IMR-90 (cell line): ENCODE measurements at places on chromosomes 5 and 9. TPM values are rescaled to one million over a fixed set of nuclear protein-coding genes. Genes with fewer than 3 reads are reported as not detected.

Gene SLC12A2
- 30.3 and 42.2 TPM in 2 replicates for total RNA-seq

- H3K27ac ChIP-seq = no peak overlapping the region
- H3K27me3 ChIP-seq = no peaks in the 10 kb centered on the region
- no peaks in the 10 kb centered on the region for H3K36me3 ChIP-seq
Observed at GRCh38 chr5:116409591-116410296, 164.9 kb downstream of the SEMA6A start.

DNA sequence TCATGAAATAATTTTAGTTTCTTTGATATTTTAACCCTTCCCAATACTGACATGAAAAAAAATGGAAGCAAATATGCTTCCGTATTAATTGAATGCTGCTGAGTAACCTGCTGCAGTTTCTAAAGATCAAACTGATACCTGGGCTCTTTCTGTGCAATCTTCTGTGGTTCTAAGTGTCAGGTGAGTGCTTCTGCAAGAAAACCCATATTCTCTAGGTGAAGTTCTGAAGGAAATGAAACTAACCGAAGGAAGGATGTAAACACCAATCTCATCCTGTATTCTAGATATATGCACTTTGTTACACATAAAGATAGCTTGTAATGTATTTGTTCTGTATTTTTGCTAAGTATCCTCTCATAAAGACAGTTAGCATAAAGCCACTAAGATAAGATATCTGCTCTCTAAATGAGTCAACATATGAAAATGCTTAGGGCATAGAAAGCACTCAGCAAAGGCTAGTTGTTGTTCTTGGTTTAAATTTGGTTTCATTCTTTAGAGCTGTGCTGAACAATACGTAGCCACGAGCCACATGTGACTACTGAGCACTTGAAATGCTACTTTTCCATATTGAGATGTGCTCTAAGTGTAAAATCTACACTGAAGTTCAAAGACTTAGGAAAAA is 52.0 kb downstream of the ITGA2 start:
- H3K4me3 ChIP-seq = no peak overlapping the region
- H3K36me3 ChIP-seq = peaks cover 1% of the 10 kb centered on the region; the same call in 1 of the 2 replicates
- H3K27ac ChIP-seq = peak overlapping the region; percentile 20; the same call in 1 of the 2 replicates
- peaks cover 15% of the 10 kb centered on the region for H3K4me1 ChIP-seq
- H3K27me3 ChIP-seq = no peaks in the 10 kb centered on the region

DNA sequence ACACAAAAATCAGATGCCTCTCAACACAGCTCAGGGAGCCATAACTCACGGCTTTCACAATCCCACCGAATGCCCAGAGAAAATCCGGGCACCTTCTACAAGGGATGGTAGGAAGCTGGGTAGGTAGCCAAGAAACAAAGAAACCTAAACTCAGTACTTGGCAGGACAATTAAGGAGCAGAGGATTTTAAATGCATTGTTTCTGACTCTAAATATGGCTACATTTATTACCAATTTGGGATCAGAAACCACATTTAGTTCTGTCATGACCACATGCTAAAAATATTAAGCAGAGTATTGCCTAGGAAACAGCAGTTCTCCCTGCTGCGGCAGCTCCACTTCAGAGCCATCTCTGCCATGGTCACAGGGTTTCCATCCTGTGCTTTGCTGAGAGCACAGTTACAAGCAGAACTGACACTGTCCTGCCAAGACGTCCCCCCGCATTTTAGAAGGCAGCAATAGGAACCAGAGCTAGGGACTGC is 57.5 kb downstream of the SIL1 start:
- H3K4me3 ChIP-seq = no peak overlapping the region
- no peak overlapping the region for H3K27ac ChIP-seq
- peak; percentile 30 for DNase-seq

DNA sequence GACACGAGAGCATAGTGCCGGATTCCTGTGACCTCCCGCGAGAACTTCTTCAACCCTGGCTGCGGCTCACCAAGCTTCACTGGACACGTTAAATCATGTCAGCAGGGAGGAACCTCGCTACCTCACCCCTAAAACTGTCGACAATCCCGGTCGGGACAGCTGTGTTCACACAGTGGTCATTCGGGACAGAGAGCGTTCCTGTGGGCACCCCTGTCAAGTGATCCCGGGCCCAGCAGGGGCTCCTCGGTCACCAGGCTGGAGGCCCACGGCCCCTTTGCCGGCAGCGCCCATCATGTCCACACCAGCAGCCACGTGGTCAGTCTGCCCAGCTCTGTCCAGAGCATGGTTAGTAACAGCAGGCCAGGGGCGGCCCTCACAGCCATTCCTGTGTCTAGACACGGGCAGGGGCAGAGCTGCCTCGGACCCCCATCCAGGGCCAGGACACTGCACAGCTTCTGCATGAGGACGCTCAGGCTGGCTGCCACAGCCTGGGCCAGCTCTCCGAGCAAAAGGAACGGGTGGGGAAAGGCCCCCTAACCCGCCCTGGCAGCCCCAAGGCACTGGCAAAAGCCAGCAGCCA is 3.5 kb downstream of the INPP5E start:
- H3K27me3 ChIP-seq = no peaks in the 10 kb centered on the region
- H3K36me3 ChIP-seq = peaks cover 33% of the 10 kb centered on the region
- H3K4me1 ChIP-seq = peaks cover 7% of the 10 kb centered on the region
- no peak overlapping the region for H3K27ac ChIP-seq
- H3K4me3 ChIP-seq = no peak overlapping the region

DNA sequence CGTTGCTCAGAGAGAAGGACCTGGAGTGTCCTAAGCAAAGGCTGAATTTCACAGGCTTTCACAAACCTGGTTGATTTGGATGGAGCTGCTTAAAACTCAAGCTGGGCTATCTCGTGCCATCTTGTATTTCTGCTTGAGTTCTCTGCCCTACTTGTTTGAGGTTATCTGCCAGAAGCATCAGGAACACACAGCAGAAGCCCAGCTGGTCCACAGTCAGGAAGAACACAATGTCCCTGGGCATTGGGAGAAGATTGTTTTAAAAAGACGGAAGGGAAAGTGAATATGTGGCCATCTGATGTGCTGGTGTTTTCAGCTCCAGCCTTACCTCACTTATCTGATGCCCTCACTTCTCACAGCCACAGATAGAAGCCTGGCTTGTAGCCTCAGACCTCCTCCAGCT is 32.9 kb upstream of the SLC36A1 start:
- peaks cover 3% of the 10 kb centered on the region; the same call in 1 of the 2 replicates for H3K27me3 ChIP-seq
- H3K4me3 ChIP-seq = no peak overlapping the region
- H3K4me1 ChIP-seq = no peaks in the 10 kb centered on the region

DNA sequence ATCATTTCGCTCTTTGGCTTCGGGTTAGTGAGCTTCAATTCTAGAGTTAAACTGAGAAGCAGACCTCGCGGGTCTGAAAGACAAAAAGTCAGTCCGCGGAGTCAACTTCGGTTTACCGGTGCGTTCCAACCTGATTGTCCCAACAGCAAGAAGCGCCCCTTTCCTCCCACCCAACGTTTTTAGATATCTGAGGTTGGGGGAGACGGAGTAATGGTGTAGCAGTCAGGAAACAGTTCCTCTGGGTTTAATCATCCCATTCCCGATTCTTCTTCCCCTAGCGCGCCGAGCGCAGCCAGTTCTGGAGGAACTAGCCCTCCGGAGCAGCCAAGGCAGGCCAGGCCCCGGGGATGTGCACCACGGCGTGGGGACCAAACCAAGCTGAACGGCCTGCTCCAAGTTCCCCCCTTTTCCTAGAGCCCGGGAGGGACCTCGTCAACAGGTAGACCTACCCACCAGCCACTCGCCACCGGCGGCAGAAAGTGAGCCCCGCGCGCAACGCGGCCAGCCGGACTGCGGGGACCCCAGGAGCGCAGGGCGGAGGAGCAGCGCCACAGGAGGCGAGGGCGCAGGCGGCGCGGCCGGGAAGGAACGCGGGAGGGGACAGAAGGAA is 622 bp upstream of the ISL1 start:
- no peaks in the 10 kb centered on the region for H3K36me3 ChIP-seq
- H3K4me3 ChIP-seq = peak overlapping the region; percentile 34
- H3K4me1 ChIP-seq = no peaks in the 10 kb centered on the region

Gene KCNT1
- total RNA-seq = not detected in 2 replicates

DNA sequence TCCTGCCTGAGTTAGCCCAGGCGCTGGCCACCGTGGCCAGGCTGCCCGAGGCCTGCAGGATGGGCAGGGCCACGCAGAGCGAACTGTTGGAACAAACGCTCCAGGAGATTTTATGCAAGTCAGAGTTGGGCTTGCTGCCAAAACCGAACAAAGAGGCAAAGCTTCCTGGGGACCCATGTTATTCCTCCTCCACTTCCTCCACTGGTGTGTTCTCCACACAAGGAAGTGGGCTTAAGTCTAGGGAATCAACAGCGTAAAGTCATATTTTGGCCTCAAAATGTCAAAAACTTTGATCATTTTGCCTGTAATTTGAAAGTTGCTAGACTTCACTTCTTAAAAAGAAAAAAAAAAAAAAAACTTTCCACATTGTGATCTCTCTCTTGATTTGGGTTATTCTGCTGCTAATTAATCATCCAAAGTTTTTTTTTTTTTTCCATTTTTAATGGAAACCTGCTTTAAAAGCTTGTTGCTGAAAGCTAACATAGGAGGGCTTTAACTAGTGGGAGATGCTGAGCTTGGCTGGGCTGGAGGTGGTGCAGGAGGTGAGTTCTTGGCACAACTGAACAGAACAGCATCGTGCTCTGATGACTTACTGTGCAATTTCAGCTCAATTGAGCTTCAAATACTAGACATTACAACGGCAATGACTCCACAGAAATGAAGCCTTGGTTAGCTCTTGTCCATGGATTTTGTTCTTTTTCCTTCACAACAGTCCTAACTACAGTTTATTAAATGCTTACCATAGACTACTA is 73.0 kb downstream of the PTPDC1 start:
- H3K27ac ChIP-seq = no peak overlapping the region
- H3K27me3 ChIP-seq = no peaks in the 10 kb centered on the region
- H3K4me1 ChIP-seq = peaks cover 2% of the 10 kb centered on the region; the same call in 1 of the 2 replicates
- no peak overlapping the region for H3K4me3 ChIP-seq
- peak; percentile 50 for DNase-seq

Gene EGFL7
- 1.4 and 2.2 TPM in 2 replicates for total RNA-seq

Gene CSF1R
- total RNA-seq = under 0.01 and 0.36 TPM in 2 replicates

GRCh38 chr5:10455277-10455670 is 13.6 kb downstream of the ROPN1L start:
- H3K4me1 ChIP-seq = peaks cover 29% of the 10 kb centered on the region
- DNase-seq = no peak
- no peaks in the 10 kb centered on the region for H3K36me3 ChIP-seq
- no peak overlapping the region for H3K27ac ChIP-seq

- H3K27me3 ChIP-seq = no peaks in the 10 kb centered on the region
- H3K27ac ChIP-seq = peak overlapping the region; percentile 17; the same call in 1 of the 2 replicates
- H3K4me1 ChIP-seq = peaks cover 24% of the 10 kb centered on the region
- no peaks in the 10 kb centered on the region for H3K36me3 ChIP-seq
Observed at GRCh38 chr5:73825736-73826135, 199.7 kb downstream of the ARHGEF28 start.

DNA sequence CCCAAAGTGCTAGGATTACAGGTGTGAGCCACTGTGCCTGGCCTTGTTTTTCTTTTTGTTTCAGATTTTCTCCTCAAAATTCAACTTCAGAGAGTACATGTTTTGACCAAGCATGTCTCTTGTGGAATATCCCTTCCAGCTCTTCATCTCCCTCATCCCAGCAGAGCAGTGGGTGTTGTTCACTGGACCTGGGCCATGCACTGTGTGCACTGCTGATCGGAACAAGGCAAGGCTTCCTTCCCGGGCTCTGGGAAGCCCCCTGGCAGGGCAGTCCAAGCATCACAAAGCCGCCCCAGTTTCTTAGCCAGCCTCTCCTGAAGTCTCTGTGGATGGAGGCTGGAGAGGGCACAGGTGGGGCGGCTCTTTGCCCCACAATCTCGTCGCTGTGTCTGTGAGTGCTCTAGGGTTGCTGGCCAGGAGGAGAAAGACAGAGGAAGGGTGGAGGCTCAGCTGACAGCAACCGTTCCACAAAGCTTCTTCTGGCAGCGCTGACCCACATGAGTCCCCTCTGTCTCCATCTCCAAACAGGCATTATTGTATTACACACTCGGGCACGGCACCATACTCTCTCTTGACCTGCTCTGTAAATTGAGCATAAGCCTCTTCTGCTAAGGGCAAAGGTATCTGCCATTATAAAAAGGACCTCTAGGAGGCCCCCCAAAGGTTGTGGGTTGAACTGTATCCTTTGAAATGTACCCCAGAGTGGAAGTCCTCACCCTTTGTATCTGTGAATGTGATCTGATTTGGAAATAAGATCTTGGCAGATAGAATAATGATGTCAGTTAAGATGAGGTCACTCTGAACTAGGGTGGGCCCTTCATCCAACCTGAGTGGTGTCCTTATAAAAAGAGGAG is 89.6 kb downstream of the TARS1 start:
- H3K27me3 ChIP-seq = no peaks in the 10 kb centered on the region
- H3K27ac ChIP-seq = no peak overlapping the region
- no peak for DNase-seq
- no peak overlapping the region for H3K4me3 ChIP-seq
- H3K4me1 ChIP-seq = no peaks in the 10 kb centered on the region

Gene SLC22A4
- 2.8 and 3.2 TPM in 2 replicates for total RNA-seq

Gene ESM1
- 8.9 and 10.2 TPM in 2 replicates for total RNA-seq

DNA sequence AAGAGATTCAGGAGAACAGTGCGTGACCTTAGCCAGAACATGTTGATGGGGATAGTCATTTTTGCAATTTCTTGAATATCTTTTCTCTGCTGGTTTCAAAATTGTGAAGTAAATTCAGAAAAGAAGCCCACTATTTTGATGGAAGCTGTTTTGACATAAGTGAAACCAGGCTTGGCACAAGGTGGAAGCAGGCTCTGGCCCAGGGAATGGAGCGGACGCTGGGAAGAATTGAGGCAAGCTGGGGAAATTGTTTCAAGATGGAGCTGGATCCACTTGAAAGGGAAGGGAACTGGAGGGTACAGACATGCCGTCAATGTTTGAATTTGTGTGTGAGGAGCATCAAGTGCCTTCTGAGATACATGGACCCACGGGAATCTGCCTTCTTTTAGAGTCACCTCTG is 207.2 kb downstream of the GOLPH3 start:
- no peak overlapping the region for H3K27ac ChIP-seq
- DNase-seq = no peak
- no peaks in the 10 kb centered on the region for H3K36me3 ChIP-seq
- peaks cover 32% of the 10 kb centered on the region for H3K27me3 ChIP-seq
- H3K4me3 ChIP-seq = no peak overlapping the region

GRCh38 chr9:134386951-134387831 is 60.9 kb downstream of the RXRA start:
- H3K4me1 ChIP-seq = peaks cover 23% of the 10 kb centered on the region
- no peaks in the 10 kb centered on the region for H3K36me3 ChIP-seq
- DNase-seq = peak; percentile 24
- H3K4me3 ChIP-seq = no peak overlapping the region
- H3K27ac ChIP-seq = no peak overlapping the region

DNA sequence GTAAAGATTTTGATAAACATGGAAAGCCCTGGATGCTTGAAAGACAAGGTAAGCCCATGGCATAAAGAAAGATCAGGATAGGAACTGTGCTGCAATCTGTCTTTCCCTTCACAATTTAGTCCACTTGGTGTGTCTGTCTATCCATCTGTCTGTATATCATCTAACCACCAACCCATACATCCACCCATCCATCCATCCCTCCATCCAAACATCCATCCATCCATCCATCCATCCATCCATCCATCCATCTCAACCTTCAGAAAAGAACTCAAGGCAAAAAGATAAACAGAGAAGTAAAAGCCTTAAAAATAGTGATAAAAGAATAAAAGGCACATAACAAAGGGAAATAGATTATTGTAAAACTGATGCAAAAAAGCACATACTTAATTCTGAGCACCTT is 15.1 kb upstream of the TRIO start:
- no peak overlapping the region for H3K27ac ChIP-seq
- H3K36me3 ChIP-seq = no peaks in the 10 kb centered on the region
- H3K4me1 ChIP-seq = peaks cover 3% of the 10 kb centered on the region; the same call in 1 of the 2 replicates
- peaks cover 9% of the 10 kb centered on the region; the same call in 1 of the 2 replicates for H3K27me3 ChIP-seq
- DNase-seq = no peak
- H3K4me3 ChIP-seq = no peak overlapping the region
